ENCODE measurements at places on chromosomes 5 and 9.
A peak's percentile ranks its signal among the peaks of the same experiment; 100 is the strongest.

DNA sequence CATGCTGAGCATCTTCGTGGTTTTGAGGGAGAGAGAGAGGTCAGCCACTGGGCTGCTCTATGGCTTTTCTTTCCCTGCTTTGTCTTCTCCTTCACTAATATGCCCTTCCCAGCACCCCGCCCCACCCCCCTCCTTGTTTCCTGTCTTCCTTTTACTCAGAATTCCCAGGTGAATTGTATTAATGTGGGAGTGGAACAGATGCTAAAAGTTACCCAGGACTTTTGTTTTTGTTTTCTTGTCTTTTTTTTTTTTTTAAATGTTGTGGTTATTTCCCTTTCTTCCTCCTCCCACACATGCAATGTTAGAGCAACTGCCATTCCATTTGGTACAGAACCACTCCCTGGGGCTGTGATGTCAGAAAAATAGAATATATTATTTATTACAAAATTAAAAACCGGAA lies 442.7 kb upstream of the CD180 start:
- DNase-seq = no peak

- peak; percentile 12 for DNase-seq
Observed at GRCh38 chr9:137303893-137304382, 1.9 kb upstream of the NRARP start.

GRCh38 chr9:29319736-29320513 lies 1746.6 kb upstream of the C9orf72 start:
- DNase-seq = no peak

GRCh38 chr5:63128761-63129160 lies 550.1 kb downstream of the LRRC70 start:
- DNase-seq = no peak

DNA sequence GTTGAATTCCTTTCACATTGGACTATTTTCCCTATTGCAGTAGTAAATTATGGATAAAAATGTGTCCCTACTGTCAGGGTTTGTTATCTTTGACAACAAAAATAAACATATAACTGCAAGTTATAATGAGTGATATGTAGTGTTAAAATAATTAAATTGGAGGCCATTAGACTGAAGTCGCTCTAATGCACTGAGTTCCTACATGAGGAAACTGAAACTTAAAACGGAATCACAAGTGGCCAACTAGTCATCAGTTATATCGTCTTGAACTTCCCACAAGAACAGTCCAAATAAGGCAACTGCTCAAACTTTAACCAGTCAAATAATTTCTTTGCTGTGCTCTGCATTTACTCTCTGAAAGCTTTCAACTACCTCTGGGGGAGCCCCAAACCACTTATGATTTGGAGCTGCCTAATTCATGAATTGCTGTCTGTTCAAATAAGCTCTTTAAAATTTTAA lies 2.1 kb upstream of the IFT74 start:
- no peak for DNase-seq

GRCh38 chr5:18563853-18564252 lies 929.6 kb downstream of the TAF11L14 start:
- DNase-seq = no peak

DNA sequence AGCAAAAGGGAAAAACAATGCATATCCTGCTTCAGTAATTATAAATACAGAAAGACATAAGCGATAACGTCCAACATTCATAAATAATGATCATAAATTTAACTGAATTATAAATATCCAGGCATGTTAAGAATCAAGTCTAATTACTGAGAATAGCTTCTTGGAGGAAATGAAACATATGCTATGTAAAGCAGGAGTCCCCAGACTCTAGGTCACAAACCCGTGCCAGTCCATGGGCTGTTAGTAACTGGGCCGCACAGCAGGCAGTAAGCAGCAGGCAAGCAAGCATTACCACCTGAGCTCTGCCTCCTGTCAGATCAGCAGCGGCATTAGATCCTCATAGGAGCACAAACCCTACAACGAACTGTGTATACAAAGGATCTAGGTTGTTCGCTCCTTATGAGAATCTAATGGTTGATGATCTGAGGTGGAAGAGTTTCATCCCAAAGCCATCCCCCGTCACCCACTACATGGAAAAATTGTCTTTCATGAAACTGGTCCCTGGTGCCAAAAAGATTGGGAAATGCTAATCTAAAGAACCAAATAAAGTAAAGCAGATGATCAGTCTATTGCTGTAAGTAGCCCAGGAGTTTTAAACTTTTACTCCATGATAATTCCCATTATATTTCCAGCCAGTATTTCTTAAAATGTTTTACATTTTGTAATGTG lies 50.4 kb downstream of the CERT1 start:
- no peak for DNase-seq

DNA sequence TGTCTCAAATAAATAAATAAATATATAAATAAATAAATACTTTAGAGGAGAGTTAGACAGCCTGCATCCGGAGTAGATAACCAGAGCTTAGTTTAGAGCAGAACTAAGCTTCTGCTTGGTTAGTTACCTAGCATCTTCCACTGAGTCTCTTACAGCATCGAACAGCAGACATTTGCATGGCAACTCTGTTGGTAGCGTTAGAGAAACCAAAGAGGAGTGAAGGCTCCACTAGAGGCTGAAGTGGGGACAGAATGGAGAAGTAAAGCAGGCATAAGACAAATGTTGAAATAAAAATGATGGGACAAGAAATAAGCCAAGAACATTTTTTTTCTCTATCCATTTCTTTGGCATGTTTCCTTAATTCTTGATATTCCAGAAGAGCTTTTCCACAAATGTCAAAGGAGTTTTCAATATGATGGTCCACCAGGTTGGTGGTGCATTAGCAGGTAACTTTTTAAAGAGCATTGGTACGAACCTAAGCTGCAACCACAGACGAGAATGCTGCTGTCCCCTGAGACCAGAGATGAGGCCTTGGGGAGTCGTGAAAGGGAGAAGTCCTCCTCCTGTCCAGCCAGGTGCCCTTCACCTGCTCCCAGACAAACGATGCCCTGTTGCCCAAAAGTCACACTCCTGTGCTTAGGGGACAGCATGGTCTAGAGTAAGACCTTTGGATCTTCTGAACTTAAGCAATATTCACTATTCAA lies 438.3 kb downstream of the DIRAS2 start:
- DNase-seq = no peak

GRCh38 chr5:58985759-58986158 lies 402.9 kb downstream of the RAB3C start:
- DNase-seq = no peak

GRCh38 chr5:59768152-59769040 lies 125.1 kb downstream of the PDE4D start:
- peak; percentile 87 for DNase-seq

GRCh38 chr5:147845618-147846017 lies 14.1 kb upstream of the SPINK1 start:
- no peak for DNase-seq

DNA sequence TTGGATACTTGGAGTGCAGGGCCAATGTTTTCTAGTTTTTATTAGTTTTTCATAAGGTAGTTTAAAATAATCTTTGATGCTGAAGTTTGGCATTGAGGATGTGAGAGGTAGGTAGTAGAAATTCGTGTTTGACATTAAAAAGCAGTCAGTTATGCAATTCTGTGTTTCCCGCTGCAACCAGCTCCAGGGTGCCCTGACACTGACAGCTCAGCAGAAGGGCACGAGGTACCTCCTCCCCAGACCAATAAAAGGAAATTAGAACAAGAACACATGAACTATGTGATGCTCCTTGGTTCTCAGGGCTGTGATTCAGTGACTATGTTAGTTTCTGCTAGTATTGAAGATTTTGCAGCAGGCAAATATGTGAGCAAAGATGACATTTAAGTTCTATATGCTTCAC lies 40.2 kb downstream of the NSUN2 start:
- DNase-seq = no peak

- no peak for DNase-seq
Observed at GRCh38 chr5:137632716-137633115, 103.2 kb downstream of the KLHL3 start.

GRCh38 chr5:8013948-8014710 lies 145.2 kb downstream of the MTRR start:
- DNase-seq = peak; percentile 11

DNA sequence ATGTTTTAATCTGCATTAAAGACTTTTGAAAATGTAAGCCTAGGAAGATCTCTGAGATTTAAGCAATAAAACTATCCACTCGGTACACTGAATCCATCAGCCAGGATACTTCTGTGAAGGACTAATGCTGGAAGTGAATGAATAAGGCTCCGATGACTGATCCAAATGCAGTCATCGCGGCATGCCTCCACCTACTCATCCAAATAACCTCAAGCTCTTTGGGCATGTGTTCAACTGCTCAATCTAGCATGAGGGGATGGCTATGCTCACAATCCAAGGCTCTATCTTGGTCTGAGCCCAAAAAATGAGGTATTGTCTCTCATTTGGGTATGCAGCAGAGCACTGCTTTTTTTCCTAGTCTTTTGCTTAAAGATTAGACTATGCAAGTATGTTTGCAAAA lies 19.2 kb downstream of the MARCHF3 start:
- DNase-seq = peak; percentile 90

Data from astrocyte of the hippocampus (primary cell).